ENCODE measurements at places on chromosomes 5 and 9.

DNA sequence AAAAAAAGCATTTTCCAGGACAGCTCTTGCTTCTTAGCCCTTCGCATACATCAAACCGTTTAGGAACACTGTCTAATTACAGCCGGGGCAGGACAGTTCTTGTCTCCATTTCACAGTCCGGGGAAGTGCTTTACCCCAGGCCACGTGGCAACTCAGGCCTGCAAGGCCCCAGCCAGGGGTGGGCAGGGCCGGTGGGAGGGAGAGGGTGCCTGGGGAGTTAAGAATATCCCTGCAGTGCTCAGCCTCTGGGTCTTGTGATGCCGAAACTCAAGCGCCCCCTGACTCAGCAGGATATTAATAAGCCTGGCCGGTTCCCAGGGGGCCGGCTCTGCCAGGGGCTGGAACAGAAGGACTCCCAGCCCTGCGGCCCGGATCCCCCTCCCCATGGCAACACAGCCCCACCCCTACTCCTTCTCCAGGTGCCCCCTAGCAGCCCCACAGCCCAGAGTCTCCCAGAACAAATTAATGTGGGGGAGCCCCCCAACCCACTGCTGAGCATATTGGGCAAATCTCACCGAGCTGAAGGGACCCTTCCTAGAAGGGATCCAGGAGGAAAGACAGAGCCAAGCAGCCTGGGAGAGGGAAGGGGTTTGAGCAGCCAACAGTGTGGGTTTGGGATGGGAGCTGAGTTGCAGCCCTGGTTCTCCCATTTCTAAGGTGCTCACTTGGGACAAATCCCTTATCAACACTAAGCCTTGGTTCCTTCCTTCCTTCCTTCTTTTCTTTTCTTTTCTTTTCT, 45.3 kb downstream of the PLPP7 start:
- no peak for DNase-seq

GRCh38 chr5:99675974-99676373, 747.2 kb upstream of the CHD1 start:
- DNase-seq, result no peak

GRCh38 chr9:107815782-107816560, 326.4 kb upstream of the KLF4 start:
- DNase-seq, result no peak

DNA sequence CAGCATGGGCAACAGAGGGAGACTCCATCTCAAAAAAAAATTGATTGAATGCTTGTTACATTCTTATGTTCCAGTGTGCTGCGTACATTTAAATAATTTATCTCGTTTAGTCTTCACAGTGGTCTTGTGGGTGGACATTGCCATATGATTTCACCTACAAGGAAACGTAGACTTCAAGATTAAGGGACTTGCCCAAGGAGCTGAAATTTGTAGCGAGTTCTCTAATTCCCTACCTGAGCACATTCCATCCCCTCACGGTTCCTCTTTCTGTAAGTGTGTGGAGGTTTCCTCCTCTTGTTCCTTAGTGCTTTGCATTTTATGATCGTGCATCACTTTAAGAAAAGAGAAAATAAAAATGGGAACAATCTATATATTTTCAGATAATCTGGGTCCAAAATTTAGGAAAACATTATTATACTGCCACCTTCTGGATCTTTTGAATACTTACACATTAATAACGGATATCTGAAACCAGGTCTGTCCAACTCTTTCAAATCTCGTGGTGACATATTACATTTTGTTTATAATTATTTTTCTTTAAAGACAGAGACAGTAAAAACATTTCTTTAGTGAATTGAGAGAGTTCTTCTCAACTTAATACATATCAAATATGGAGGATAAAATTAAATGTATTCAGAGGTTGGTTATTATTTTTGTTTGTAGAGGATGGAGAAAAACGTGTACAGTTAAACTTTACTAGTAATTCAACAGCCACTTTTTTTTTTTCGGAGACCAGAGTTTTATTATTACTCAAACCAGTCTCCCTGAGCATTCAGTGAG, 29.9 kb upstream of the C7 start:
- DNase-seq, result peak; percentile 22

DNA sequence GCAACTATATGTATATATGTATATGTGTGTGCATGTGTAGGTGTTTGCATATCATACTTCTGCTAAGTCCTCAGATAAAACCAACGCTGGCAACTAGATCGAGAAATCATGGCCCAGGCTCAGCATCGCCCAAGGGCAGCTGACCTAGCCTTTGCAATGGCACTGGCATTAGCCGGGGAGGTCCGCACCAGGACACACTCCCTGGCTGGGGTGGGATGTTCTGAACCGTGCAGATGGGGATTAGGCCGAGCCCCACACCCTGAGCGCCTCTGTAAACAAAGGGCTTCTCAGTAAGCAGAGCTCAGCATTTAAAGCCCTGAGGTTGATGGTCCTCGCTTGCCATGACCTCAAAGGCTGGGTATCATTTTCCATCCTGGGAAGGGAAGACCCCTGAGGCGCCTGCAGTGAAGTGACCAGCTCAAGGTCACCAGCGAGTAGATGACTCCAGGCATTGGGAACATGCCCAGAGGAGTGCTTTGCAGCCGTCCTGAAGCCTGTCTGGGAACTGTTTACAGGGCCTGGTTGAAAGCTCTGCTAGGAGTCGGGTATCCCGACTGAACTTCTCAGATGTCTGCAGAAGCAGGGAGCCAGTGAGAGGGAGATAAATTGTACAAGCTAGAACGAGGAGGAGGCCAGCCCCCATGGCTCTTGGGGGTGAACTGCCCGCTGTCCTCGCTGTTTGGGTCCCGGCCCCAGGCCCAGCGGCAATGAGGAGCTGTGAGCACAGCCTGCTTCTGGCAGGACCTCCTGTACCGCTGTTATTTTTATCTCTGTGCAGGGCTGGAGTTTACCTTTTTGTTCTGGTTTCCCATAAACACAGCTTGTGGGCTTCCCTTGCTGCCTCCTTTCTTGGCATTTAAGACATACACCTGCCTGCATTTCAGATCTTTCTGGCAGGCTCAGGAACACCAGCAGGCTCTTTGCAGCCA, 18.4 kb downstream of the GADD45G start:
- no peak for DNase-seq
